OCI-LY7 (cell line): ENCODE measurements at places on chromosomes 11 and 22.

- DNase-seq: no peak
These were observed 140.4 kb upstream of the TBCEL start for GRCh38 chr11:120883404-120884080.

DNA sequence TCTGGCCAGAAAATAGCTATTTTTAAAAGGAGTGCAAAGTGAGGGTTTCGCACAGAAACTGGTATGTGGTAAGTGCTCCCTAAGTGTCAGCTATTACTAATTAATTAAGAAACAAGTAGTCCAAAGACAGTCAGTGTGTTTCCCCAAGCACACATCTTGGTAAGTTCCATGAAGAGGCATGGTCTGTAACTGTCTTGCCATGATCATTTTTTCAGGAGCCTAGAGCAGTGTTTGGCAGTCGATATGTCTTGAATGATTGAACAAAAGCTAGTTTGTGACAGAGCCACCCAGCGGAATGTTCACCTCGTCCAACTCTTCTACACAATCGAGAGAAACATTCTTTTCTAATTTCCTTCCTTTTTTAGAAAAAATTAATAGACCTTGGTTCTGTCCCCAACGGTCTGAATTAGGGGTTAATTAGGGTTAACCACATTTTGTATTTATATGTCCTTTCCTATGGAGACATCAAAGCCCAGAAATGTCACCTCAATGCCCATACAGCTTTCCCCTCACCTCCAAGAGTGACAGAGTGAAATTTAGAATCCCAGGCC, 57.6 kb upstream of the FTH1 start:
- DNase-seq: no peak

DNA sequence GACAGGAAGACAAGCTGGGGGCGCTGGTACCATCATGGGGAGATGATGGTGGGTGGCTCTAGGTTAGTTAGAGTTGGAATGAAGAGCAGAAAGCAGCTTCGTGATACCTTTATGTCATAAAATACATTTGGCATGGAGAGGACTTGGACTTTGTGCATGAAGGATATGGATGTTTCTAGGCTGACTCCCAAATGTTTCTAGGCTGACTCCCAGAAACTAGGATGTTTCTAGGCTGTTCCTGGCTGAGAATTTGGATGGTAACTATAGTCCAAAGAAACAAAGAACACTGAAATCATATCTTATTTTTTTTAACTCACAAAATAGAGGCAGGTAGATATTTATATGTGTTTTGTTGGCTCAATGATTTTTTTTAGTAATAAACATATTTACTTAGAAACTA, 89.4 kb upstream of the VPREB1 start:
- no peak for DNase-seq

- DNase-seq: no peak
These were observed 84.4 kb downstream of the CD44 start for GRCh38 chr11:35223371-35223796.

DNA sequence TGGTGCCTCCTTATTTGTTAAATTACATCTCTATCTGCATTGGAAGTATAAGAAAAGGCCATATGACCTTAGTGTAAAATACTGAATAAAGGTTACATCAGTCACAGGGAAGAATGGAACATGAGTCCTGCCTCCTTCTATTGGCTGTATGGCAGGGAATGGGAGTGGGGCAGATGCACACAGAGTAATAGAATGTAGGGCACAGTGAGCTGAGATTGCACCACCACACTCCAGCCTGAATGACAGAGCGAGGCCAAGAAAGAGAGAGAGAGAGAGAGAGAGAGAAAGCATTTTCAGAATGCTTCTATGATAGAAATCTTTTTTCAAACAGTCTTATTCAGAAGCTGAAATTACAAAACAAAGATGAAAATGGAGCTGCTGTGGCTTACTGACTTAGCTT, 58.8 kb downstream of the SLN start:
- DNase-seq: no peak

GRCh38 chr11:1168256-1168655, 10.5 kb downstream of the MUC5AC start:
- no peak for DNase-seq

- no peak for DNase-seq
These were observed 14.9 kb downstream of the ARAP1 start for GRCh38 chr11:72737336-72737735.

GRCh38 chr11:126400479-126400878, 45.0 kb downstream of the ST3GAL4 start:
- no peak for DNase-seq

DNA sequence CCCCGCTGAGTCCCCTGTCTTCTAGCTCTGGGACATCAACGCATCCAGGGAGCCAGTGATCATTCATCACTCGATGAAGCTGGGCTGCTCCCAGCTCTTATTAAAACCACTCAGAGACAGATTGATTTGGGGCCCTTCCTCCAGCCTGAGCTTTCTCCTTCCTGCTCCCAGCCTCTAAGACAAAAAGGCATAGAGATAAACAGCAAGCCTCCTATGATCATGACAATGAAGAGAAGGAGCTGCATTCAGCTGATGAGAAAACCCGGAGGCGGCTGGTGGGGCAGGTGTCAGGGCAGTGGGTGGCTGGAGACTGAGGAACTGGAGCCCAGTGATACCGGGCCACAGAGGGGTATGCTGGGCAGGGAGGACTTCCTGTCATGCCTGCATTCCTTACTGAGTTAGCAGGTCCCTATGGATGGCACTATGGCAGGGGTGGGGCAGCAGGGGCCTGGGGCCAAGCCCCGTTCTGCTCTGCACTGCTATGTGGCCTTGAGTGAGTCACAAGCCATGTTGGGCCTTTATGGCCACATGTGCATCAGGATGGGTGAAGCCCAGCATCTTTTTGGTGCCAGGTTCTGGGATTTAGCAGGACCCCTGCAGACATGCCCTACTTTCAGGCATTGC, 20.2 kb downstream of the PVALB start:
- no peak for DNase-seq

GRCh38 chr11:9053316-9054035, 37.9 kb downstream of the SCUBE2 start:
- DNase-seq: no peak

DNA sequence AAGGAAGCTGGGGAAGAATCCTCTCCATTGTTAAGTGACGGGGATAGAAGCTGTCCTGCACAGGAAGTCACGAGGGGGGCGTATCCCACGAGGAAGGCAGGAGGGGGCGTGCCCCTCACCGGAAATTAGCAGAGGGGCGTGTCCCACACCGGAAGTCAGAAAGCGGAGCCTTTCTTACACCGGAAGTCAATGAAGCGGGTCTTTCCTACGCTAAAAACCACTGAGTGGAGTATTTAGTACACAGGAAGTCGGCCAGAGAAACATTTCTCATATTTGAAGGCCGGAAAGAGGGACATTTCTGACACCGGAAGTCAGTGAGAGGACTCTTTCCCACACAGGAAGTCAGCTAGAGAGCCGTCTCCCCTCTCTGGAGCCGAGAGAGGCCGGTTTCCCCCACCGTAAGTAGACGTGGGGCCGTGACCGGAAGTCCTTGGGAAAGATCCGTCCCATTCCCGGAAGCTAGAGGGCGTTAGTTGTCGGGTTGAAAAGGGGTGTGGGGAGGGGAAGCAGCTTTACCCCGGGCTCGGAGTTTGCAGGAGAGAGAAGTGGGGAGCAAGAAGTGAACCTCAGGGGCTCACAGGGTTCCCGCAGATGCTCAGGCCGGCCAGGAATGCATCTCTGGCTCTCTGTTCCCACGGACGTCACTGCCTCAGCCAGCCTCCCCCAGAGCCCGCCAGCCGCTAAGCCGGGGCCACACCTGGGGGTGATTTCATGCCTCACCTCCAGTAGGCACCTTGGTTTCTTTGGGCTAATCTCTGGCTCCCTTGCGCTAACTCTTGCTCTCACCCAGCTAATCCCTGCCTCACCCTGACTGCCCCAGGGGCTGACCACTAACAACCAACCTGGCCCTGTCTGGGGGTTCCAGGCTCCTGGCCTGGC, 15.4 kb downstream of the MIAT start:
- DNase-seq: peak; percentile 99

- no peak for DNase-seq
These were observed 8.9 kb upstream of the TMEM9B start for GRCh38 chr11:8973121-8973520.

- DNase-seq: no peak
These were observed 123.5 kb downstream of the MPPED1 start for GRCh38 chr22:43535336-43535735.

GRCh38 chr11:45982656-45983470, 60.4 kb downstream of the LARGE2 start:
- no peak for DNase-seq

- DNase-seq: no peak
These were observed 26.2 kb upstream of the SLC37A2 start for GRCh38 chr11:125036933-125037332.

GRCh38 chr22:42623301-42623751, 8.6 kb upstream of the POLDIP3 start:
- peak; percentile 80 for DNase-seq

DNA sequence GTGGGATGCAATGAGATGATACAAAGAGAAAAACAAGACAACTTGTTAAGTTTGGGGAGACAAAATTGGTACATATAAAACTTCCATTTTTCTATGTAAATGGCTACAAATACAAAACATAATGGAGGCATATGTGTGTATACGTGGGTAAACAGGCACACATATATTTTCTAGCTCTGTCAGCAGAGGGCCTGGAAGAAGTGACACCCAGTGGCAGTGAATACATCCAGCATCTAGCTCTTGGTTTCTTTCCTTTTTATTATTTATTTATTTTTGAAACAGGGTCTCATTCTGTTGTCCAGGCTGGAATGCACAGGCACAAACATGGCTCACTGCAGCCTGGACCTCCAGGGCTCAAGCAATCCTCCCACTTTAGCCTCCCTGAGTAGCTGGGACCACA, 5.0 kb upstream of the RASL10A start:
- no peak for DNase-seq

DNA sequence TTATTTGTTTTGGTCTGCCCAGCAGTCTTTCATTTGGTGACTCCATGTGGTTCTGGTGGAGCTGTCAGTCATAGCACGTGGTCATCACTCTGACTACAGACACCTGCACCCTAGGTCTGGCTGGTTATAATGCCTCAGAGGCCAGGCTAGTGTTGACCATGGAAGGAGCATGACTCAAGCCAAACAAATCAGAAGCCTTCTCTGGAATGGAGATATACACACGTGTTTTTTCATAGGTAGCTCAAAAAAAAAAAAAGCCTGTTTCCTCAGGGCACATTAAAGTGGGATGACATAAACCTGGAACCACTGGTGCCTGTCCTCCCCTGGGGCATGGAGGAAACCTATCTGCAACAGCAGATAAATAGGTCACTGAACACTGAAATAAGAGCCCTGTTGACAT, 8.1 kb upstream of the PLAAT3 start:
- DNase-seq: no peak

- DNase-seq: no peak
These were observed 20.6 kb upstream of the FDX1 start for GRCh38 chr11:110409174-110409573.

- DNase-seq: peak; percentile 44
These were observed 2.4 kb downstream of the ATF4 start for GRCh38 chr22:39522567-39523300.

- no peak for DNase-seq
These were observed 4.3 kb downstream of the CBX6 start for GRCh38 chr22:38867471-38868285.

- DNase-seq: no peak
These were observed 56.9 kb upstream of the TNRC6B start for GRCh38 chr22:40120848-40121247.

DNA sequence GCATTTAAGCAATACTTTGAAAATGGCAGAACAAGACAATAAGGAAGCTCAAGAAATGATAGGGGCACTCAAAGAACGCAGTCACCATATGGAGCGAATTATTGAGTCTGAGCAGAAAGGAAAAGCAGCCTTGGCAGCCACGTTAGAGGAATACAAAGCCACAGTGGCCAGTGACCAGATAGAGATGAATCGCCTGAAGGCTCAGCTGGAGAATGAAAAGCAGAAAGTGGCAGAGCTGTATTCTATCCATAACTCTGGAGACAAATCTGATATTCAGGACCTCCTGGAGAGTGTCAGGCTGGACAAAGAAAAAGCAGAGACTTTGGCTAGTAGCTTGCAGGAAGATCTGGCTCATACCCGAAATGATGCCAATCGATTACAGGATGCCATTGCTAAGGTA, 51.9 kb downstream of the SPECC1L start:
- DNase-seq: no peak

DNA sequence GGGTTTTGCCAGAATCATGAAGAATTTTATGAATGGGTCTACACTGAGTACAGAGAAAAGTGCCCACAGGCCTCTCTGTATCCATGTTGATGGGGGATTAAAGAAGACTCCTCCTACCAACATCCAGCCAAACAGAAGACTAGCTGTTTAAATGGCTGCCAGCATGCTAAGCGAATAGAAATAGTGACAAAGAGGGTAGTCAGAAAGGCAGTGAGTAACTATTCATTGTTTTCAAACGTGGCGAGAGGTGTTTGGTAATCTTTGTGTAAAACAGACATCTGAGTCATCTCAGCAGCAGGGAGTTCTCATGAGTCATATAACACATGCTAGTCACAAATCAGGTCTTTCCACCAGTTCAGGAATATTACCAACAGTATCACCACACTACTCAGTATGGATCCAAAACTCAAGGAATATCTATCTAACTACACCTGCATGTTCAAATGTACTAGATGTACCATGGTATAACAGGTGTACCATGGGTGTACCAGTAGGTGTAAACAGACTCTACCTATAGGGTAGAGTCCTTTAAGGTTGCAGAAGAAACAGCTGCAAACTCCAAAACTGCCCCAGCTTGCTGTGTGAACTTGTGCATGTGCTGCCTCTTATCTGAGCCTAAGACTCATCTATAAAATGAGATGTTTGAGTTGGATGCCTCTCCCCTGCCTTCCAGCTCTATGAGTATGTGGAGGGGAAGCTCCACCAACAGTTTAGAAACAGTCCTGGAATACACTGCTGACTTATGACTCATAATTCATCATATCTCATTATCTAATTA, 82.0 kb downstream of the SLC1A2 start:
- no peak for DNase-seq

- no peak for DNase-seq
These were observed 348.8 kb downstream of the SOX6 start for GRCh38 chr11:16007514-16007913.

GRCh38 chr11:111939836-111940604, 2.9 kb downstream of the DIXDC1 start:
- no peak for DNase-seq

DNA sequence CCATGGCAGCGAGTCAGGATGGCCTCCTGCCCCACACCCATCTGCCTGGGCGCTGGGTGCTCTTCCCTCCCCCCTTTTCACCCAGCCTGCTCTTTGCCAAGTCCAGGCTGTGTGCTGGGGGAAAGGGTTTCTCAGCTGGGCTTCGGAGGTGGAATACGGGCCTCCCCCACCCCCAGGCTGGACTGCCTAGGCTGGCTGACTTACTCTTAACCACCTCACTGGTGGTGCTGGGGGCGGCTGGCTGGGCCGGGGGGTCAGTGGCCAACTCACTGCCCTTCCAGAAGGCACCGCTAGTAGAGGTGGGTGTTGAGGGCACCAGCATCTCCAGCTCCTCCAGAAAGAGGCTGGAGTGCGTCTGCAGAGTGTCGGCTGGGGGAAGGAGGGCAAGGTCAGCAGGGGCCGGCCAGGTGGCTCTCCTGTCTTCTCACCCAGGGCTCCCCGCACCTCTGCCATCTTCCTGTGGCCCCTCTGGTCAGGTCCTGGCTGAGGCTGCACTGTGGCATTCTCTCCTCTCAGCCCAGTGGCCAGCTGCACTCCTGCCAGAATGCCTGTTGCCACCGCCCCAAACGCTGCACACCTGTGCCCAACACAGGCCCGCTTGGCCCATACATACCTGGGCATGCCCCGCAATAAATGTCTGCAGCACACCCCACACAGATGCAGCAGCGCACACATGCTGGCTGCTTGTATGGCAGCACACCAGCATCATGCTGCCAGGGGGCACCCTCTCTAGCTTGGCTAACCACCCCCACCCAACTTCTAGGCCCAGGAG, 9.7 kb downstream of the PITPNM1 start:
- DNase-seq: no peak
